ENCODE measurements at places on chromosomes 12 and 14.

DNA sequence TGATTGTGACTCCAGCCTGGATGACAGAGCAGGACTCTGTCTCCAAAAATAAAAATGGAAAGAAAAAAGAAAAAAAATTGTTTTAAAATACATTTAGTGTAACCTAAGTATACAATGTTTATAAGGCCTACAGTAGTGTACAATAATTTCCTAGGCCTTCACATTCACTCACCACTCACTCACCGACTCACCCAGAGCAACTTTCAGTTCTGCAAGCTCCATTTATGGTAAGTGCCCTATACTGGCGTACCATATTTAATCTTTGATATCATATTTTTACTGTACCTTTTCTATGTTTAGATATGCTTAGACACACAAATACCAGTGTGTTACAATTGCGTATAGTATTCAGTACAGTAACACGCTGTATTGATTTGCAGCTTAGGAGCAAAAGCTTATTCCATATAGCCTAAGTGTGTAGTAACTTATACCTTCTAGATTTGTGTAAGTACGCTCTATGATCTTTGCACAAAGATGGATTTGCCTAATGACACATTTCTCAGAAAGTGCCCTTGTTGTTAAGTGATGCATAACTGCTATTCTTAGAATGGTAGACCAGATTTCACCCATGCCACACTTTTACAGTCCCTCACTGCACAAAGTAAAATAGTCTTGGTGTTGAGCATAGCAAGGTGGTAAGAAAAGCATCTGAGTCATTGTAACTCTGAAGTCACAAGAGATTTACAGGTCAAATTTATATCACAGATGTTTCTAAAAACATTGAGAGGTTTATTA, 151.9 kb downstream of the LRRK2 start:
- no peak for DNase-seq

- DNase-seq = no peak
Observed at GRCh38 chr14:81485372-81485771, 48.3 kb downstream of the SEL1L start.

- DNase-seq = peak; percentile 10
Observed at GRCh38 chr12:70443062-70443673, 77.1 kb downstream of the KCNMB4 start.

- DNase-seq = no peak
Observed at GRCh38 chr12:562634-563033, 100.6 kb downstream of the NINJ2 start.

- no peak for DNase-seq
Observed at GRCh38 chr12:45348986-45349385, 133.1 kb downstream of the ANO6 start.

- DNase-seq = no peak
Observed at GRCh38 chr12:108972358-108972757, 48.5 kb downstream of the SVOP start.

DNA sequence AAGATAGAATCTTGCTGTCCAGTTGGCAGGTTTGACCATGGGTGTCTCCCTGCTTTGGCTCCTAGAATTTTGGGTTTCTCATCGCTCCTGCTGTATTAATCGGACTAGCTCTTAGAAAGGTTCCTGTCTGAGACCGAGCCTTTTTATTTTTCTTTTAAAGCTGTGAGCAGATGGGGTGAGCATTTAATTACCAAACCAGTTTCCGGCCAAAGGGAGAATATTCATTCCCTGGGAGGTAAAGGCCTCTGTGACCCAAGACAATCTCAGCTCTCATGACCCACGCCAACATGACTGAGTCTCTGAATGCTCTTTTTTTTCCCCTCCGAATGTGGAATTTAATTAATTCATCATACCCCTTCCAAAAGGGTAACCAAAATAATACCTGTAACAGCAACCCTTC, 464.7 kb upstream of the TMEM132C start:
- DNase-seq = no peak

DNA sequence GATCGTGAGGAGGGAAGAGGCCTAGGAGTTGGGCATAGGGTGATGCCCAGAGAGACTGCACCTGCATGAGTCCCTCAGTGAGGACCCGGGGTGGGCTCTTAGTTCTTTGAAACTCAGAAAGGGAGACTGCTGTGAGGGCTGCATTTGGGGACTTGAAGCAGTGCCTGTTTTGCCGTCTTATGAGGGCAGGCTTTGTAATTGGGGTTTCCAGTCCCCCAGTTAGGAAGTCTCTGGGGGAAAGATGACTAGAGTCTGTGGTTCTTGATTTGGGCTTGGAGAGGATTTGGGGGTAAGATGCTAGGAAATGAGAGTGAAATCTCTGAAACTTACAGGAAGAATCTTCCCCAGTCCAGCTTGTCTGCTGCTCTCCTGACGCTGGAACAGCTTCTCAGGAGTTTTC, 99.6 kb downstream of the ARF6 start:
- DNase-seq = no peak

DNA sequence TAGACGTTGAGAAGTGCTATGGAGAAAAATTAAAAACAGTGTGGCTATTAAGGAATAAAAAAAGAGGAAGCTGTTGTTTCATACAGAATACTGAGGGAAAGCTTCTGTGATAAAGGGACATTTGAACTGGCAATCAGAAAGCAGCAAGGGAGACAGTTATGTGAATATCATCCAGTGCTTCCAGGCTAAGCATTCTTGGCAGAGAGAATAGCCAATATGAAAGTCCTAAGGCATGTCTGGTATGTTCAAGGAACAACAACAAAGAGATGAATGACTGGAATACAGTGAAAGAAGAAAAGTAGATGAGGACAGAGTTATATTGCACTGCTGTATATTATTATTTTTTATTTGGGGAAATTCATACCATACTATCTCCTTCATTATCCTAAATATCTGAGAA, 23.9 kb downstream of the SCAF11 start:
- DNase-seq = peak; percentile 54

GRCh38 chr14:74539503-74539902, 45.9 kb downstream of the ISCA2 start:
- no peak for DNase-seq

DNA sequence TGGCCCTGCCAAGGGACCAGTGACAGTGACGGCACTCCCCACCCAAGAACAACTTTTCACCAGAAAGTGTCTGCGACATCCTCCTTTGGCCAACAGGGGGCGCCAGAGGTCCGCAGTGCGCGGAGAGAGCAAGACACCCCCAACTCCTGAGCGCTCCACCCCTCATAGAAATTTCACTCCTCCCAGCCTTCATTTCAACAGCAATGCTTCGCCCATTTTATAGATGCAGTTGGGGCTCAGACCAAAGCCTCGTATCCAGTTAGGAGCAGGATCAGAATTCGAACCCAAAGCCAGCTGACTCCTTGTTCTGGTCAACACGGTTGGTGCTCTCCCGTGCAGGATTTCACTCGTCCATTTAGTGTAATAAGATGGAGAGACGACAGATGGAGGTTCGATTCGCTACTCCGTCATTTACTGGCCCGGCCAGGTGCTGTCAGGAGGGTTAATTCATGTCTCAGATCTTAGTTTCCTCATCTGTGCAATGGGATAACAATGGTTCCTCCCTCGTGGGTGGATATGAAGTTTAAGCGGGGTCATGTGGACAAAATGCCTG, 2.4 kb upstream of the POP5 start:
- peak; percentile 80 for DNase-seq

DNA sequence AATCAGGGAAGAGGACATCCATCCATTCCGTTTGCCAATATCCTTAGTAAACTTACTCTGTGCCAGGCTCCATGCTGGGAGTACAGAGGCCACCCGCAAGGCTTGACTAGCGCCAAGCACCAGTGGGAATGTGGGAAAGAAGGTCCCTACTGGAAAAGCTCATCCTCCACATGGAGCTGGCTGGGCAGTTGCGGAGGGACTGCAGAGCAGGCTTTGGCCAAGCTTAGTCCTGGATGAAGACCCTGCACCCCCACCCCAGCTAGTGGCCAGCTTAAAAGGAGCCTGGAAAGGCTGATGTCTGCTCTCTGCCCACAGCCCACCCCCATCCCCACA, 22.4 kb upstream of the EIF2B2 start:
- no peak for DNase-seq

DNA sequence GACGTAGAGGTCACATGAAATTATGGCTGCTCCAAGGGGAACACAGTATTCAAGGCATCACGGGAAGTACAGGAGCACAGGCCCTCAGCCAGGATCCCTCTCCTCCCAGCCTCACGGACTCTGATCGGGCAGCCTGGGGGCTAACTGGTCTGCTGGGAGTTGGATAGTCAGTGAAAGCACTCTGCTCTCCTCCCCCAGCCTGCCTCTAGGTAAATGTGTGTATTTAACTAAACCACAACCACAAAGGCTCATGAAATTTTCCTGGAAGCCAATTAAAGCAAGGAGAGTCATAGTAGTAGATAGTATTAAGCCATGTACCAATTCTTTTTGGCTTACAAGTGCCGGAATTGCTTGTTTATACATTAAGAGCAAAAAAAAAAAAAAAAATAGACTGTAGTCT, 254.3 kb downstream of the MSRB3 start:
- DNase-seq = peak; percentile 14

DNA sequence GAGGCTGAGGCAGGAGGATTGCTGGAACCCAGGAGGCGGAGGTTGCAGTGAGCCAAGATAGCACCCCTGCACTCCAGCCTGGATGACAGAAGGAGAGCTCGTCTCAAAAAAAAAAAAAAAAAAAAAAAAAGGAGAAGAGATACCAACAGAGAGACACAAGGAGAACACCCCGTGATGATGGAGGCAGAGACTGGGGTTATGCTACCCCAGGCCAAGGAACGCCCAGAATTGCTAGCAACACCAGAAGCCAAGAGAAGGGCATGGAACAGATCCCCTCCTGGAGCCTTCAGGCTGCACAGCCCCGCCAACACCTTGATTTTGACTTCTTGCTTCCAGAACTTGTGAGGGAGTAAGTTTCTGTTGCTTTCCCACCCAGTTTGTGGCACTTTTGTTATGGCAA, 148.0 kb upstream of the FOXN3 start:
- DNase-seq = no peak

- DNase-seq = peak; percentile 47
Observed at GRCh38 chr12:68007466-68007865, 18.2 kb downstream of the IFNG-AS1 start.

DNA sequence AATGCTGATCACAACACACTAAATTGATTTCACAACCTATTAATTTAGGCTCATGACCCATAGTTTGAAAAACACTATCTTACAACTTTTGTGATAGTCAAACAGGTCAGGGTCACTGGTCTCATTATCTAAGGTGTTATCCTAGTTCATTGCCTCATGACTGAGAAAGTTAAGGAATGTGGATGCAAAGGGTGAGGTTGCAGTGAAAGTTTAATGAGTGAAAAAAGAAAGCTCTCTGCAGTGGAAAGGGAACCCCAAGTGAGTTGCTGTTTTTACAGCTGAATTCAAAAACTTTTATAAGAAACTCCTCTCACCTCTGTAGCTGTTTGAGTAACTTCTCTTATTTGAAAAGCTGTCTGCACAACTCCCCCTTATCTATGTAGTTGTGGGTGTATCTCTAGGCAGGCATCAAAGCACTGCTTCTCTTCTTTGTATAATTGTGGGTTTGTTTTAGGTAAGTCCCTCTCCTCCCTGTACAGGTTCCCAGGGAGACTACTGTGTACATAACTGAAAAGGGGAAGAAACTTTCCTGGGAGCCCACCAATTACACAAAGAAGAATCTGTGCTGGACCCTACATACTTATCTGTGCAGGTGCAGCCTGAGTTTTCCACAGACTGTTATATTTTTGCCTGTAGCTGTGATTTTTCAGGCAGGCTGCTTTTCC, 18.9 kb downstream of the DNAL1 start:
- peak; percentile 24 for DNase-seq

DNA sequence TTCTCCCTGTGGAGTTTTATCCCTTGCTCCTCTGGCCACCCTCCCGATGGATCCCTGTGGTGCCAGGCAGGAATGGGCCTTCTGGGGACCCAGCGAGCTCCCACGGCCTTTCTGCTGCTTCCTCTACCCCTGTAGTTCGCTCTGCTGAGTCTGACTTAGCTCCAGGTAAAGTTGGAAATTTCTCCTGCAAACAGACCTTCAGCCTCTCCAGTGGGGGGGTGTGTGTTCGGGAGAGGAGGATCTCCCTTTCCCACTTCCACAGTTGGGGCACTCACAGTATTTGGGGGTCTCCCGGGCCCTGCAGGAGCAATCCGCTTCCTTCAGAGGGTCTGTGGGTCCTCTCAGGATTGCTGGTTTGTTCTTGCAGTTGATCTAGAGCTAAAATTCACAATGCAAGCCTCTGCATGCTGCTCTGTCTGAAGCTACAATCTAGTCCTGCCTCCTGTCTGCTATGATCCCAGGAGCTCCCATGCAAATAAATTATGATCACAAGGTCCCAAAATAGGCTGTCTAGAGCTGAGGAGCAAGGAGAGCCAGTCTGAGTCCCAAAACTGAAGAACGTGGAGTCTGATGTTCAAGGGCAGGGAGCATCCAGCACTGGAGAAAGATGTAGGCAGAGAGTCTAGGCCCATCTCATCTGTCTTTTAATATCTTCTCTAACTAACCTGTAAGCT, 18.3 kb downstream of the MTRFR start:
- no peak for DNase-seq

DNA sequence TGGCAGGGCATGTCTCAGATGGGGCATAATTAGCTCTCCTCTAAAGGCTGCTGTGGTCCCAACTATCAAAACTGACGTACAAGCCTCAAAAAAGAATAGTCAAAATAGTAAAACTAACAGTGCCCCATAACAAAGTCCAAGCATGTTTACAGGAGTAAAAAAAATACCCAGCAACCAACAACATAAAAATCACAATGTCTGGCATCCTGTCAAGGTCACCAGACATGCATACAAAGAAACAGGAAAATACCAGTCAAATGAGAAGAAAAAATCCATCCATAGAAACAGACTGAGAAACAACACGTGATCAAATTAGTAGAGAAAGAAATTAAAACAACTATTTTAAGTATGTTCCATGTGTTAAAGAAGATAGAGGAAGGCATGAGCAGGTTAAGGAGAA, 131.2 kb upstream of the C14orf180 start:
- no peak for DNase-seq

- no peak for DNase-seq
Observed at GRCh38 chr14:104875811-104876210, 10.7 kb downstream of the CEP170B start.

GRCh38 chr12:39605501-39605900, 14.1 kb downstream of the ABCD2 start:
- DNase-seq = no peak

DNA sequence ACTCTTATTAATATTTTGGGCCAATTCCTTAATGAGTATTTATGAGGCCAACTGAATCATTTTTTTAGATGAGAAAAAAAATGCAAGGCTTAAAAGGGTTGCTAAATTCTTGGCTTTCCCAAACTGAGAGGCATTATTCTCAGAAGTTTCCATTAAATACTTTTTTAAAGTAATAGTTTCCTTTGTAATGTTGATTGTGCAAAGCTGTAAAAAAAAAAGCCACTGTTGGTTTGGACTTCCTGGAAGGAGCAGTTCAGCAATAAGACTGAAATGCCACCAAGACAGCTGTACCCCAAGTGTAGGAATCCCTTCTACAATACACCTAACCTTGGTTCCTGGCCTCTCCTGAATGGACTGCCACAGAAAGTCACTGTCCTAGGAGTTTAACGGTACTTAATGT, 231.3 kb downstream of the MON2 start:
- DNase-seq = no peak

DNA sequence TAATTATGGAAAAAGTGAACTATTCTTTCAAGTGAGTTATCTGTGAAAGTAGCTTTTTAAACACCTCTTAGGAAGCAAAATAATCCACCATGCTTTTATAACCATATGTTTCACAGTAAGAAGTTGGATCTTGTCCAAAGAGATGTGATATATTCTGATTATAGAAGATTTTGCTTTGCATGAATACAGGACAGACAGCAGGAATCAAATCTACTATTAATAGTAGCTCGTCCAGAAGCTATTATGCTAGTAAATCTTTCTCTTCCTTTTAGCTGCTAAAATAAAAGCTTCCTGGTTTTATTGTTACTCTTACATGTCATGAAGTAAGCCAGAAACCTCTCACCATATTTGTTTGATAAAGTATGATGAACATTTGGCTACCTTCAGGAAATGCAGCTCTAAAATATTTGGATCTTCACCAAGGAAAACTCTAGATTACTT, 257.0 kb downstream of the IPO8 start:
- DNase-seq = no peak

All from OCI-M1 (cell line).